Nucleus accumbens (tissue), 56 donors: ENCODE measurements at places on chromosomes 5 and 9.

DNA sequence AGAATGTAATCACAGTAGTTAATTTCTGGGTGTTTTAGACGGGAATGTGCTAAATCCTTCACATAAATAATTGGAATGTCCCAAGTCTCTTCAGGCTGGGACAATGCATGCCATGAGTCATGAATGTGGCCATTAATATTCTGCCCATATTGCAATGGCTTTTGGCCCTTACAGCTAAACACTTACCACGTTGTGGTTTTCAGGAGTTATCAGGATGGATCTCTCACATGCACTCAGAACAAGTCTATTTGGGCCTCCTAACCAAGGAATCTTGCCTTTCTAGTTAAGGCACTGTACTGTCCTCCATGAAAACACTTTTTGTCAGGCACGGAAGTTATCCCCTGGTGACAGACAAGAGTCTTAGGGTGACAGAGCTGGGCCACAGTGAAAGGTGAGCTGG, 32.7 kb downstream of the PKD2L2 start:
- no peak for DNase-seq

DNA sequence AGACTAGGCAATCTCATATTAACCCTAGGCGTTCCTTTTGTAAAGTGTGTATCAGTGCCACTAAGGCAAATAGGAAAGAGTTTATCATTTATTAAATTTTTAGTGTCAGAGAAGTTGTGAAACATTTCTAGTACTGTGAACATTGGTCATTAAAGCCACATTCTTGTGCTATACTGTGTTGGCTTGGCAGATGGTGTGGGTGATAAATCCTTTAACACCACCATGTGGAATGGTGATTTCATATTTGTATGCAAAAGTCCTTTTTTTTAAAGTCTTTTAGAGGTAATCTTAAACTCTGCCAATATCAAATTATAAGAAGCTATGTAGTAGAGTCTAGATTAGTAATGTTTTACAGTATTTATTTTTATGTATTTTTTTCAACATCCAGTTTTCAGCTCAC, 18.1 kb downstream of the SLC12A2 start:
- no peak for DNase-seq

GRCh38 chr5:75010838-75011237, 41.5 kb downstream of the GCNT4 start:
- DNase-seq: no peak

GRCh38 chr5:27266184-27266583, 227.8 kb upstream of the CDH9 start:
- DNase-seq: no peak

DNA sequence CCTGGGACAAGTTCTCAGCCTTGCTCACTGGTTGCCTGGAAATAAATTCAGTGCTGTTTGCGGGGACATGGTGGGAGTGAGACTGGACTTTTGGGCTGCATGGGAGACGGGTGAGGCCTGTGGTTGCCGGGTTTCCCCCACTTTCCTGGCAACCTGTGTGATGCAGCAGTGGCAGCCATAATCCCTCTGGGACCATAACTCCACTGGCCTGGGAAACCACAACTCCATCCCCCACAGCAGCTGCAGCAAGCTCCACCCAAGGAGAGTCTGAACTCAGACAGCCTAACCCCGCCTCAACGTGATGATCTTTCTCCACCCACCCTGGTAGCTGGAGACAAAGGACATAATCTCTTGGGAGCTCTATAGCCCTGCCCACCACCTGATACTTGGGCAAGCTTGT, 349.9 kb downstream of the PIK3R1 start:
- DNase-seq: no peak

DNA sequence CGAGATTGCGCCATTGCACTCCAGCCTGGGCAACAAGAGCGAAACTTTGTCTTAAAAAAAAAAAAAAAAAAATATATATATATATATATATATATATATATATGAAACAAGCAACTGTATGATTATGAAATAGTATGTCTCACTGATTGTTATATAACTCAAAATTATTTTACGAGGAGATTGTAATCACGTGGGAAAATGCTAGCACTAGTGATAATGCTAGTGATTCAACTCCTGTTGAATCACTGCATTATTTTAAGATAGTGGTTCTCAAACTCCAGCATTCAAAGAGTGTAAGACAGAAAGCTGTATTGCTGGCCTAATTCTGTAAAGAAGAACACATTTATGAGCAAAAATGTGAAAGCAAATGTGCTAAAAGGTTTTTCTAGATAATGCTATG, 12.4 kb upstream of the PTPN3 start:
- DNase-seq: no peak

DNA sequence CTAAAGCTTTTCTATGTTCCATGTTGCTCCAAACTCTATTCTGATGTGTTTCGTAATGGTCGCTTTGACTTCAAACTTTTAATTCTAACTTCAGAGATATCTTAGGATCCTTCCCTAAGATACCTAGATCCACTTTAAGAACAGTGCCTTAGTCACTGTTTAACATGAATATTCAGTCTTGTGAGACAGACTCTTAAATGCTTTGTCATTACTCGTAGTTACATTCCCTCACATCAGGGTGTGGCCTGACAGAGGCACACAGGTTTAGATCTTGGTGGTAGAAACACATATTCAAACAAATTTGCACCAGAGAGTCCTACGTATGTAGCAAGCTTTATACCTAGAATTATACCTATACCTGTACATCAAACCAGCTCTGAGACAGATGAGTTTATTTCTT, 687.0 kb upstream of the C9orf72 start:
- DNase-seq: no peak

DNA sequence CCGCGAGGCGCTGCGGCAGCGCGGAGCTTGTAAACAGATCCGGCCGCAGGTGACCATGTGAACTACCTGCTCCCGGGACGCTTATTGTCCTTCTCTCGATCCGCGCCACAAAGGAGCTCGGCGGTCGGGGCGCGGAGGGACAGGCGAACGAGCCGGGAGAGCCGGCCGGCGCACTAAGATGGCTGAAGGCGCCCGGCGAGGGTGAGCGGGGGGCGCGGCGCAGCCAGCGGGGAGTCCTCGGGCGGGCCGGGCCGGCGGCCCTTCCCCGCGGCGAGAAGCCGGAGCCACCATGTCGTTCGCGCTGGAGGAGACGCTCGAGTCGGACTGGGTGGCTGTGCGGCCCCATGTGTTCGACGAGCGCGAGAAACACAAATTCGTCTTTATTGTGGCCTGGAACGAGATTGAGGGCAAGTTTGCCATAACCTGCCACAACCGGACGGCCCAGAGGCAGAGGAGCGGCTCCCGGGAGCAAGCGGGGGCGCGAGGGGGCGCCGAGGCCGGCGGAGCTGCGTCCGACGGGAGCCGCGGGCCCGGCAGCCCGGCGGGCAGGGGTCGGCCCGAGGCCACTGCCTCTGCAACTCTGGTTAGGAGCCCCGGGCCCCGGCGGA, 535 bp downstream of the JMY start:
- DNase-seq: no peak

- no peak for DNase-seq
These were observed 11.9 kb upstream of the OR13C8 start for GRCh38 chr9:104556830-104557634.

- DNase-seq: no peak
These were observed 568.5 kb upstream of the RIOK2 start for GRCh38 chr5:97751540-97751939.

GRCh38 chr9:22654833-22655232, 208.2 kb downstream of the DMRTA1 start:
- DNase-seq: no peak

- no peak for DNase-seq
These were observed 33.0 kb downstream of the PPARGC1B start for GRCh38 chr5:149762958-149763630.
